ENCODE measurements at places on chromosomes 7 and 10. TPM values are rescaled to one million over a fixed set of nuclear protein-coding genes. Genes with fewer than 3 reads are reported as not detected.

- no peak for DNase-seq
- H3K4me1 ChIP-seq, result no peaks in the 10 kb centered on the region
- H3K27ac ChIP-seq, result no peak overlapping the region
- no peak overlapping the region for H3K4me3 ChIP-seq
- no peaks in the 10 kb centered on the region for H3K27me3 ChIP-seq
- no peaks in the 10 kb centered on the region for H3K36me3 ChIP-seq
Observed at GRCh38 chr7:132112106-132112505, 464.2 kb downstream of the PLXNA4 start.

The FAM180A gene
- not detected for total RNA-seq

GRCh38 chr7:44143646-44144250 lies 2.6 kb upstream of the MYL7 start:
- no peak overlapping the region for H3K27ac ChIP-seq
- H3K36me3 ChIP-seq, result no peaks in the 10 kb centered on the region
- H3K27me3 ChIP-seq, result peaks cover 11% of the 10 kb centered on the region
- peaks cover 16% of the 10 kb centered on the region for H3K4me1 ChIP-seq

DNA sequence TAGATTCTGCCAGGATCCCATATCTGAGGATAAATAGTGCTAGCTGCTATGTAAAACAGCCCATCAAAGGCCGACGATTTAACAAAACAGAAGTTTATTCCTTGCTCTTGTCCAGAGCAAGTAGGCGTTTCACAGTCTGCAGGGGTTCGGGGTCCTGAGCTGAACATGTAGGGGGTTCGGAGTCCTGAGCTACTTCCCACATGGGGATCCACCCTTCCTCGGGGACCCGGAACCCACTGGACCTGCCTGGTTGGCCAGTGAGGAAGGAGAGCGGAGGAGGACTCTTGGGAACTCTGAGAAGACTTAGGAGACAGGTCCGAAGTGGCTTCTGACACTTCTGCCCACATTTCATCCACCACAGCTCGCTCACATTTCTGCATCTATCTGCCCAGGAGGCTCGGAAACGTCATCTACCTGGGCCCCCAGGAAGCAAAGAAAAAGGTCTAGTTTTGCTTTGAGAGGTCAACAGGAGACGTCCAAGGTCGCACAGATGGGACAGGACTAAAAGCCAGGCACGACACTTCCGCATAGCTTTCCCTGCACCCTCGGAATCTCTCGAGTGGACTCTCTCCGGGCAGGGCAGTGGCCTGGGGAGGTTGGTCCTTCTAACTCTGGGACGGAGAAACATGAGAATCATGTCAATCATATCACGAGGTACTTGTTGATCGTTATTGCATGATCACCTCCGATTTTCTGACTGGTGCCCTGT lies 86.4 kb downstream of the MICALL2 start:
- H3K27me3 ChIP-seq, result peaks cover 16% of the 10 kb centered on the region
- no peaks in the 10 kb centered on the region for H3K4me1 ChIP-seq
- no peak overlapping the region for H3K27ac ChIP-seq
- no peak overlapping the region for H3K4me3 ChIP-seq
- H3K36me3 ChIP-seq, result no peaks in the 10 kb centered on the region

DNA sequence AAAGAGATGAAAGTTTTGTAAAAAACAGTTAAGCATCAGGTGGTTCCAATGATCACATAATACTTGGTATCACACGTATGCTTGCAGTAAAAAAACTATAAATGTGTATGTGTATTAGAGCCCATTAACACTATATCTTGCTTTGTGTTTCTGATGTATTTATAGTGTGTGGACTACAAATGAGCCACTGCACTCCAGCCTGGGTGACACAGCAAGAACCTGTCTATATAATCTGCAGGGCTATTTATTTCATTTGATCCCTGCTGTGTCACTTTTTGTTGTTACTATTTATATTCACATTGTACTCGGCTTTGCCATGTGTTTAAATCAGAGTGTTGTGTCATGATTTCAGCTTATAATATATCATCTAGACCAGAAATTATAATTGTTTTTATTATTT lies 487.8 kb upstream of the TEX47 start:
- H3K36me3 ChIP-seq, result no peaks in the 10 kb centered on the region
- DNase-seq, result no peak
- H3K27me3 ChIP-seq, result no peaks in the 10 kb centered on the region
- H3K27ac ChIP-seq, result no peak overlapping the region

GRCh38 chr7:22622116-22622785 lies 104.7 kb upstream of the IL6 start:
- no peaks in the 10 kb centered on the region for H3K36me3 ChIP-seq
- H3K4me3 ChIP-seq, result no peak overlapping the region
- H3K27me3 ChIP-seq, result no peaks in the 10 kb centered on the region
- DNase-seq, result no peak
- no peak overlapping the region for H3K27ac ChIP-seq
- no peaks in the 10 kb centered on the region for H3K4me1 ChIP-seq

- H3K4me1 ChIP-seq, result no peaks in the 10 kb centered on the region
- no peak overlapping the region for H3K4me3 ChIP-seq
- no peaks in the 10 kb centered on the region for H3K36me3 ChIP-seq
- no peak overlapping the region for H3K27ac ChIP-seq
Observed at GRCh38 chr7:25359471-25360059, 131.3 kb upstream of the NPVF start.

- H3K27me3 ChIP-seq, result no peaks in the 10 kb centered on the region
- no peak for DNase-seq
- no peaks in the 10 kb centered on the region for H3K4me1 ChIP-seq
- no peak overlapping the region for H3K4me3 ChIP-seq
Observed at GRCh38 chr7:156127166-156128134, 315.2 kb upstream of the SHH start.

The PRSS1 gene
- total RNA-seq, result not detected

DNA sequence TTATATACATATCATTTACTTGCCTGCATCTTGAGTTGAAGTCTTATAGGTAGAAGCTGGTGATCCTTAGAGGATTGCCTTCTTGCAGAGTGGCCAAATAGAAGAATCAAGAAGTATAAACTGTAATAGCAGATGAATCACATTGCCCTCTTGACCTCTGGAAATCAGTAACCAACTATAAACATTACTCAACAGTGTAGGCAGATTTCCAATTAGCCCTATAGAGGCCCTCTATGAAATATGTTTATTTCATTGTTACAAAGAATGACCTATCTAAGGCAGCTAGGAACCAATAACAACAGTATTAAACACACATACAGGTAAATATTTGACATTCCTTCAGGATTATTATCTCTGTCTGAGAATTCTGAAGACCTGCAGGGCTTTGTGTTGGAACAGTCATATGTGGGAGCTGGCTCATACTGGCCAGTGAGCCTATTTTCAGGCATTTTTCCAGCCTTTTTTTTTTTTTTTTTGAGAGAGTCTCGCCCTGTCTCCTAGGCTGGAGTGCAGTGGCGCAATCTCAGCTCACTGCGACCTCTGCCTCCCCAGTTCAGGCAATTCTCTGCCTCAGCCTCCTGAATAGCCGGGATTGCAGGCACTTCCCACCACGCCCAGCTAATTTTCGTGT lies 7.2 kb upstream of the SRI start:
- H3K4me3 ChIP-seq, result no peak overlapping the region
- no peak overlapping the region for H3K27ac ChIP-seq
- H3K36me3 ChIP-seq, result no peaks in the 10 kb centered on the region
- peaks cover 4% of the 10 kb centered on the region for H3K27me3 ChIP-seq
- no peak for DNase-seq

DNA sequence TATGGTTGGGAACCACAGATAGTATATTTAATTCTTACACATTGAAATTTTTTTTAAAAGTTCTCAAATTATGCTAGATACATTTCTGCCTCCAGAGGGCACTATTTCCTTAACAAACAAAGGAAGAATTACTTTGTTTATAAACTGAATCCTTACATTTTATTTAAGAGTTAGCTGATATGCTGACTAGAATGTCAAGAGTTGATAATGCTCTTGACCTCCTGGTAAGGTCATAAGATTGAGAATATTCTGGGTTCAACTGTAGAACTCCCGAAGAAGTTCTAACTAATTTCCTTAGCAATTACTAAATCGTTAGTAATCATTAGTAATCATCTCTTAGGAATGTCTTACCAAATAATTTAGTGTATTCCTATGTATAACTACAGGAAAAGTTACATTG lies 95.3 kb upstream of the CYP26C1 start:
- H3K27me3 ChIP-seq, result no peaks in the 10 kb centered on the region
- H3K4me1 ChIP-seq, result no peaks in the 10 kb centered on the region
- H3K36me3 ChIP-seq, result peaks cover 3% of the 10 kb centered on the region

GRCh38 chr7:117085769-117086463 lies 132.6 kb downstream of the ST7 start:
- no peaks in the 10 kb centered on the region for H3K36me3 ChIP-seq
- peaks cover 9% of the 10 kb centered on the region for H3K4me1 ChIP-seq
- DNase-seq, result no peak
- H3K27ac ChIP-seq, result no peak overlapping the region
- H3K27me3 ChIP-seq, result no peaks in the 10 kb centered on the region

DNA sequence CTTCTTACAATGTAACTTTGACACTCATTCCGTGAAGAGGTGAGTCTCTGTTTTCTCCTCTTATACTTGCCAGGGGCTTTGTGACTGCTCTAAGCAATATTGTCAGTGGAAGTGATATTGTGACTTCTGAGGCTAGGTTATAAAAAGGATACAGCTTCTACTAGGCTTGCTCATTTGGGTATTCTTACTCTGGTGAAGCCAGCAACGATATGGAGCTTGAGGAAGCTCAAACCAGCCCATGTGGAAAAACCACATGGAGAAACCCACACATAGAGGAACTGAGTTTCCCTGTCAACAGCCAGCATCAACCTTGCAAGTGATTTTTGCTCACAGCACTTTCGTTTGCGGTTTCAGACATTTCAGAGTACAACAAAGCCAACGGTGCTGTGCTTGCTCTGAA lies 149.6 kb upstream of the SEMA3E start:
- no peak overlapping the region for H3K4me3 ChIP-seq
- no peaks in the 10 kb centered on the region for H3K4me1 ChIP-seq
- H3K36me3 ChIP-seq, result no peaks in the 10 kb centered on the region

DNA sequence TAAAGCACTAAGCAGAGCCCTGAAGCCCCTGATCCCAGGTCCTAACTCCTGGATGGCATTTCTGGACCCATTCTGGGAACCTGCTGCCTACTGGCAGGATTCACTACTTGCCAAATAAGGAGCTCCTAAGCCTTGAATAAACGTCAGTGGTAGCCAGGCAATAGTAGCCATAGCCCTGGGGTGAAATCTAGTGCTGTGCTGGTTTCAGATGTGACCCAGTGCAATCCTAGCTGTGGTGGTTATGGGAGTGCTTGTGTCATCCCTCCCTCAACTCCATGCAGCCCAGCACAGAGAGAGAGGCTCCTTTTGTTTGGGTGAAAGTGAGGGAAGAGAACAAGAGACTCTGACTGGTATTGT lies 43.7 kb downstream of the PCLO start:
- H3K27ac ChIP-seq, result no peak overlapping the region
- DNase-seq, result no peak
- no peaks in the 10 kb centered on the region for H3K36me3 ChIP-seq
- H3K4me1 ChIP-seq, result no peaks in the 10 kb centered on the region
- H3K27me3 ChIP-seq, result no peaks in the 10 kb centered on the region

The GDF2 gene
- not detected for total RNA-seq

DNA sequence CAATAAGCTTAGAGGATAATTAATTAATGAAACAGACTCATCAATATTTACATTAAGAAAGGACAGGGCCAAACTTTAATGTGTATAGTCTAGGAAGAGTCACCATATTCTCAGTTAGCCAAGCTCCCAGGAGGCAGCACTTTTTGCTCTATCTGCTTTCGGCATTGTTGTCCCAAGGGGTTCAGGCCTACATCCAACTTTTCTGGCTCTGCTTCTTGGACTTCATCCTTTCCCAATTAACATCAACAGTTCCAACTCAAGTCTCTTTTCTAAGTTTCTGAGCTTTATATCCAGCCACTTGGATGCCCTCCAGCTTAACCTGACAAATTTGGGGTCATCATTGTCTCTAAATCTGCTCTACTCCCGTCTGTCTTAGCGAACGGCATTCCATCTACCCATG lies 42.8 kb downstream of the GLI3 start:
- no peak overlapping the region for H3K27ac ChIP-seq
- H3K4me3 ChIP-seq, result no peak overlapping the region
- H3K4me1 ChIP-seq, result no peaks in the 10 kb centered on the region
- no peaks in the 10 kb centered on the region for H3K36me3 ChIP-seq
- H3K27me3 ChIP-seq, result no peaks in the 10 kb centered on the region

GRCh38 chr10:48714088-48714487 lies 29.4 kb downstream of the WDFY4 start:
- no peaks in the 10 kb centered on the region for H3K36me3 ChIP-seq
- H3K27ac ChIP-seq, result no peak overlapping the region
- DNase-seq, result no peak

DNA sequence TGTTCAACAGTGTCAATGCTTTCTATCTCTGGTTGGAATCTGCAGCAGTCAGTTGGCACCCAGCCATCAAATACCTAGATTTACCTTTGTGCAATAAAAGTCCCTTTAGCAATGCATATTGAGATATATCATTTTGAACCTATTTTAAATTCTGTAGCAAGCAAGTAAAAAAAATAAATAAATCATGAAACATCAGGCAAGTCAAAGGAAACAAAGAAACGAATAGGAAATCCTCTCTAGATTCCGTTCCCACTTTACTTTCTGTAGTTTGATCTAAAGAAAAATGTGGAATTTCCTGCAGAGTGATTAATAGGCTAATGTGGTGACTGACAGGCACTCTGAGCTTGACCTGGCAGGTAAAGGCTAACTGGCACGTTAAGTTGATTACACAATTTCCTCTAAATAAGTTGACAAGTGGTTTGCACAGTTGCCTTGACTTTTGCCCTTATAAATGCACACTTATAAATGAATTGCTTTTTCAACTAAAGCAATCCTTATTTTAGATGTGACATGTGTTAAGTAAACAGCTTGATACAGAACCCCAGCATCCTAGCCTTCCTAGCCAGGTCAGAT lies 208.1 kb upstream of the TCF7L2 start:
- no peaks in the 10 kb centered on the region for H3K27me3 ChIP-seq
- H3K4me1 ChIP-seq, result no peaks in the 10 kb centered on the region
- H3K27ac ChIP-seq, result no peak overlapping the region
- no peak for DNase-seq
- no peak overlapping the region for H3K4me3 ChIP-seq

The ZCCHC24 gene
- 2.8 TPM for total RNA-seq

- no peak overlapping the region for H3K27ac ChIP-seq
- no peak overlapping the region for H3K4me3 ChIP-seq
- no peaks in the 10 kb centered on the region for H3K4me1 ChIP-seq
- H3K36me3 ChIP-seq, result no peaks in the 10 kb centered on the region
Observed at GRCh38 chr10:86313621-86314041, 53.0 kb downstream of the GRID1 start.

GRCh38 chr10:102537367-102537766 lies 33.6 kb downstream of the SUFU start:
- peaks cover 3% of the 10 kb centered on the region for H3K36me3 ChIP-seq
- no peaks in the 10 kb centered on the region for H3K4me1 ChIP-seq
- DNase-seq, result no peak
- H3K4me3 ChIP-seq, result no peak overlapping the region

The CNPY1 gene
- not detected for total RNA-seq

The ANK3 gene
- total RNA-seq, result 11.4 TPM

GRCh38 chr7:2800931-2801688 lies 43.0 kb downstream of the GNA12 start:
- no peak overlapping the region for H3K27ac ChIP-seq
- H3K36me3 ChIP-seq, result no peaks in the 10 kb centered on the region
- no peaks in the 10 kb centered on the region for H3K27me3 ChIP-seq
- peaks cover 4% of the 10 kb centered on the region for H3K4me1 ChIP-seq
- peak; percentile 14 for DNase-seq

The TRIM74 gene
- 0.73 TPM for total RNA-seq

- no peaks in the 10 kb centered on the region for H3K27me3 ChIP-seq
- H3K36me3 ChIP-seq, result no peaks in the 10 kb centered on the region
- peaks cover 10% of the 10 kb centered on the region for H3K4me1 ChIP-seq
- DNase-seq, result no peak
- no peak overlapping the region for H3K27ac ChIP-seq
Observed at GRCh38 chr7:42125321-42125720, 111.7 kb downstream of the GLI3 start.
